ENCODE measurements at places on chromosomes 2 and 18.

DNA sequence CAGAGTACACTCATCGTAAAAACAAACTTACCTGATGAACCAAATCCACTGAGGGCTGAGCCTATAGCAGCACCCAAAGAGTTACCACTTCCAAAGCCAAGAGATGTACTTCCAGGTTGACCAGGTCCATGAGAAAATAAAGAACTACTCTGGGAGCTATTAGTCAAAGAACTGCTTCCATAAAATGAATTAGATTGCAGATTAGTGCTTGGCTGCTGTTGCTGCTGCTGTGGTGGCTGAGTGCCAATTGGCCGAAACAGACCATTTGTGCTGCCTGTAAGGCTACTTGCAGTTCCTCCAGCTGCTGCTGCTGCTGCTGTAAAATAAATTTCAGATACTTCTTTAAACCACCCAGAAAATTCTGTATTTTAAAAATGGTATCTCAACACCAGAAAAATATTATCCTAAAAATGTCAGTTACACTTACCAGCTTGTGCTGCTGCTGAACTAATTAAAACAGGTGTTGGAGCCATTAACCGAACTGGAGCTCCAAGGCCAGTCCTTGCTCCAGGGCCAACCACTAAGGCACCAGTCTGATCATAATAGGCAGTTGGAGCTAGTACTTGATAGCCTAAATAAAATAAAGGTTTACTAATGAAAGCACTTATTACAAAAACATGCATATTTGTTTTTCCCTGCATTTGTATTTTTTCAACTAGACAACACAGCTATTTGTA, 58.1 kb upstream of the SDC1 start:
- DNase-seq: no peak

DNA sequence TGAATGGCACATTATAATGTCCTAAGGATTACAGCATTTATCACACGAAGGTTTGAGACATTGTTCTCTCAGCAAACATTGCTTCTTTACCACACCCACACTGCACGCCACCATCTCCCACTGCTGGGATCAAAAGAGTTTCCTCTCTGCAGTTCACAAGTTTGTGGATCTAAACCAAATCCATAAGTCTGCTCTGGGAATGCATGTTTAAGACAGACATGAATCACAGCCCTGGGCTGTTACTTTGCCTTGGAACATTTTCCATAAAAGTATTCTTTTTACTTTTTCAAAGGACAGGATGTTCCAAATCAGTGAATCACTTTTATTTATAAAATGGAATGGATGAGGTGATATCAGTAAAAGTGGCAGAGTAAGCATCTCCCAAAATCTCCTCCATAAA, 36.1 kb downstream of the STPG4 start:
- DNase-seq: no peak

DNA sequence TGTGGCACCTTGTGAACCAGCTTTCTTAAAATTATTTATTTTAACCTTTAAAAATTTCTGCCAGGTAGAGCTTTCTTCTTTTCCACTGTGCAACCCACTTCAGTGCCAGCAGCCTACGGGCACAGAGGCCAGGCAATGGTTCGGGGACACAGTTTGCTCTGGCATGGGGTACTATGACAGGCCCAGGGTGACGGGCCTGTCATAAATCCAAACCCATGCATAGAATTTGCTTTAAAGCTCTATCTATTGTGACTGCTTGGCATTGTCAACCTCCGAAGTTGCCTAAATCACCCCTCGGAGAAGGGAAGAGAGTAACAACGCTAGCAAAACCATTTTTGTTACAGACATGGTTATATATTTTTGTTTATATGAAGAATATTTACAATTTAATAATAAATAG, 1.5 kb downstream of the ODC1 start:
- no peak for DNase-seq

DNA sequence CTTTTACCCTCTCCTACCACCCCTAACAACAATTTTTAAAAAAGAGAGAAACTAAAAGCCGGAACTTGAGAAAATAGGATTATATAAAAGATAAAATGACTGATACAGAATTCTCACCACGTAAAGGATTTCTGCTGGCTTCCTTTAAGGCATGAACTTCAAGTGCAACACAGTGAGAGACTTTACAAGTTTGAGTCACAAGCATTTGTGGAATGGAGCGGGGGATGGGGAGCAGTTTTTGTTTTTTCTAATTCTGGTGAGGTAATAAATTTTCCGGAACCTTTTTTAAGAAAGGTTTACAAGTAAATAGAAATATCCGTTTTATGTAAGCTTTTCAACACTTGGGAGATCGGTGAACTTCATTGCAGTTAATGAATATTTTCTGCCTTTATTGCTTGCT, 1.8 kb upstream of the CDH2 start:
- no peak for DNase-seq

- DNase-seq: no peak
These were observed 35.4 kb upstream of the DYNC1I2 start for GRCh38 chr2:171651667-171652415.

- DNase-seq: no peak
These were observed 120.2 kb upstream of the LRRTM4 start for GRCh38 chr2:77642339-77642738.

DNA sequence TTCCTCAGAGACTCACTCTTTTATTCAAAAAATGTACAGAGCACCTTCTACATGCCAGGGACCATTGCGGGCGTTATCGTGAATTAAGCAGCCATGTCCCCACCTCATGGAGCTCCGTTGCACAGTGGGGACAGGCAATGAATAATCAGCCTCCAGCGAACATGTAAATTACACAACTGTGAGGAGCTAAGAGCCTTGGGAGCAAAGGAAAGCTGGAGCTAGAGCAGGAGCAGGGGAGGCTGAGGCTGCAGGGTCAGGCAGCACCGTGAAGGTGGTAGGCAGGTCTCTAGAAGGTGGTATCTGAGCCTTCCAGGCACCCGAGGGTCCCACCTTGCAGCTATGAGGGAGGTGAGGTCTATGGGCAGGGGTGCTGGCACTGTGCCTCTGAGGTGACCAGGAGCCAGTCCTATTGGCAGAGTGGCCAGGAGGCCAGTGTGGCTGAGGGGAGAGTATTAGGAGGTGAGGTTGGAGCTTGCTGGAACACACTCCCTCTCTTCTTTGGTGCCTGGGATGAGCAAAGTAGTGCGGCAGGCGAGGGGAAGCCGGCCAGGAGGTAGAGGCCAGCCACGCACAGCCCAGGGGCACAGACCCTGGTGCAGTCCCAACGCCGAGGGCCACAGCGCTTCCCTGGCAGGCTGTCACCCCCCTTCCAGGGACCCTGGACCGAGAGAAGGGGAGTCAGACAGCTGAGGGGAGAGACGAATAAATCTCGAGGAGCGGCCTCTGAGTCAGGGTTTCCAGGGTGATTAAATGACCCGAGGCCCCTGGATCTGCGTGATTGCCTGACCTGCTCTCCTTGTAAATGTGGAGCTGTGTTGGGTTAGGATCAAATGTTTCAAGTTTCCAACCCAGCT, 167.3 kb downstream of the SEPTIN10 start:
- no peak for DNase-seq

DNA sequence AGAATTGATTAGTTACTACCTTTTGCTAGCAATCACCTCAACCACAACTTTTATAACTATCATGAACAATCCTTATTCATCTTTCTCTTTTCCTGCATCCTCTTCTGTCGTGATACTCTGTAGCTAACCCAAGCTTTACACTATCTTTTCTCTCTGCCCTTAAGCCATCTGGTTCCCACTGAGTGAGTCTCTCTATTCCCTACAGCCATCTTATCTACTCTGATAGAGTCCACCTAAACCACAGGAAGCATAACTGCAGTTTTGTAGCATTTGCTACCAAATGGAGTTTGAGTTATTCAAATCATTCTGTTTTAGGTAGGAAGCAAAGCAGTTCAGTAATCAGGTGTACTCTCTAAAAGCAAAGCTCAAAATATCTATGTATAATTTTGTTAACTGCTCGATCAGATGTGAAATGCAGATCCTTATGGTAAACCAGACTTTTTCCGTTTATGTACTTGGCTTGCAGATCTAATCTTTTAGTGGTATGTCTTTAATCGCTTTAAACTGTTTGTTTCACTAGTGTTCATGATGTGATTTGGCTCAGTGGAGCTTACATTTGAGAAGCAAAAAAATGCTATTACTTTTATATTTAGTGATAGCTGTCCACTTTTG, 91.0 kb downstream of the CSRNP3 start:
- DNase-seq: no peak

GRCh38 chr2:48257456-48257855, 272.5 kb upstream of the STON1 start:
- DNase-seq: no peak

- no peak for DNase-seq
These were observed 21.0 kb upstream of the CDKL4 start for GRCh38 chr2:39264733-39265132.

- DNase-seq: no peak
These were observed 34.4 kb downstream of the NCL start for GRCh38 chr2:231429901-231430300.

GRCh38 chr2:238240757-238241711, 1.2 kb upstream of the HES6 start:
- no peak for DNase-seq

- DNase-seq: no peak
These were observed 7.2 kb upstream of the DAW1 start for GRCh38 chr2:227864161-227864756.

- DNase-seq: no peak
These were observed 22.6 kb downstream of the PRKRA start for GRCh38 chr2:178428396-178428806.

- no peak for DNase-seq
These were observed 34.0 kb upstream of the CPS1 start for GRCh38 chr2:210522399-210522798.

DNA sequence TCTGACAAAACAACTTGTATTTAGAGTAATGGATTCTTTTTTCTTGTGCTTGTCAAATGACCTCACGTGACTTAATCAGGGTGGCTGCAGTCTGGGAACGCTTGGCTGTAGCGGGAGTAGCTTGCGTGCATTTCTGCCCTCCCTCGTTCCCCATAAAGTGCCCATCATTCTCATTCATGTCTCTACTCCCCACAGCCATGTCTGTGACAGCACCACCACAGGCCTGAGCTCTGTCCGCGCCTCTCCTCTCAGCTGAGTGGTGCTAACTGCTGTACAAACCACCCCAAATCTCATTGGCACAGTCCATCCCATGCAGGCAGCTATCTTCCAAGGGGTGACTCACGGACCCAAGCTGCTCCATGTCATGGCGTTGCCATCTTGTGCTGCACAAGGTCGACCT, 161.7 kb downstream of the TSN start:
- DNase-seq: no peak

GRCh38 chr2:207008105-207008990, 69.0 kb downstream of the CPO start:
- DNase-seq: no peak
